ENCODE measurements at places on chromosomes 5 and 9. TPM values are rescaled to one million over a fixed set of nuclear protein-coding genes. Genes with fewer than 3 reads are reported as not detected.

Gene CLIC3
- 1.2 TPM for polyA plus RNA-seq

Gene LTC4S
- polyA plus RNA-seq = 2.7 TPM

Gene SAPCD2
- polyA plus RNA-seq = 5.4 TPM

Gene KIF4B
- 0.28 TPM for polyA plus RNA-seq

Gene PKN3
- polyA plus RNA-seq = 10.1 TPM

Gene PTPRD
- 119 TPM for polyA plus RNA-seq

Gene HRH2
- polyA plus RNA-seq = 2.8 TPM

Gene KCNIP1
- polyA plus RNA-seq = 14.3 TPM

Gene FOXD4
- polyA plus RNA-seq = 0.32 TPM

Gene PDE4D
- polyA plus RNA-seq = 26.9 TPM

Gene TRIM7
- polyA plus RNA-seq = 0.29 TPM

Gene SPRY4
- 32.9 TPM for polyA plus RNA-seq

Gene PCDHB14
- 11.2 TPM for polyA plus RNA-seq

Gene LCN9
- not detected for polyA plus RNA-seq

Gene CNTFR
- polyA plus RNA-seq = 49.2 TPM

Data from right renal pelvis (tissue), 4 donors.